ENCODE measurements at places on chromosomes 4 and X. TPM values are rescaled to one million over a fixed set of nuclear protein-coding genes. Genes with fewer than 3 reads are reported as not detected.

Gene USP27X
- 1.3 TPM for total RNA-seq

Gene LGI2
- total RNA-seq, result not detected

Gene GPR101
- total RNA-seq, result not detected

Gene GAGE1
- total RNA-seq, result not detected

Gene MXRA5
- total RNA-seq, result not detected

Gene CPLX1
- not detected for total RNA-seq

Gene TRIM61
- total RNA-seq, result 1.1 TPM

Gene PFKFB1
- 0.92 TPM for total RNA-seq

Gene DOK7
- not detected for total RNA-seq

Gene RTL5
- 0.31 TPM for total RNA-seq

Gene RS1
- not detected for total RNA-seq
